H54 (cell line): ENCODE measurements at places on chromosomes 6 and 20.

DNA sequence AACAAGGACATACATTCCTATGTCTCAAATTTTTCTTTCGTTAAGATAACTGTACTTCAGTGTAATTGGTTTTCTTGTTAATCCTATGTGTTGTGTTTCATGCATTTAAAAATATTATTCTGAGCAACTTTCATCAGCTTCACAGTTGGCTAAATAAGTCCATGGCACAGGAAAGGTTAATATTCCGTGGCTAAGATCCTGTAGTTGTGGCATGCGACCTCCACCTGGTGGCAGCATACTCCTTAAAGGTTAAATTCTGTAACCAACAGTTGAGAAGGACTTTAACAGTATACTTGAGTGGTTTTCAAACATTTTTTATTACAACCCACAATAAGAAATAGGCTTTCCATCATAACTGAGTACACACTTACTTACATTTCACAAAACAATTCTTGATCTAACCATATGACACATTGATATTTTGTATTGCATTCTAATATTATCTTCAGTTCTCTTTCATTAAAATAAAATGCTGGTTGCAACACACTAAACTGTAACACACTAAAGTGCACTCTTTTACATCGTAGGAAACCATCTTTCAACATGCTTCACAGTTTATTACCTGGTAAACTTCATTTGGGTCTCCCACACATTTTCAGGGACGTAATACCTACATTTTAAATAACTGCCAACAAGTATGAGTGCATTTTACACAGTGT lies 118.3 kb downstream of the SLX4IP start:
- DNase-seq, result no peak

GRCh38 chr20:11540558-11540957 lies 377.1 kb upstream of the BTBD3 start:
- no peak for DNase-seq

- no peak for DNase-seq
Measured at GRCh38 chr6:128509709-128510108, 10.7 kb downstream of the PTPRK start.

DNA sequence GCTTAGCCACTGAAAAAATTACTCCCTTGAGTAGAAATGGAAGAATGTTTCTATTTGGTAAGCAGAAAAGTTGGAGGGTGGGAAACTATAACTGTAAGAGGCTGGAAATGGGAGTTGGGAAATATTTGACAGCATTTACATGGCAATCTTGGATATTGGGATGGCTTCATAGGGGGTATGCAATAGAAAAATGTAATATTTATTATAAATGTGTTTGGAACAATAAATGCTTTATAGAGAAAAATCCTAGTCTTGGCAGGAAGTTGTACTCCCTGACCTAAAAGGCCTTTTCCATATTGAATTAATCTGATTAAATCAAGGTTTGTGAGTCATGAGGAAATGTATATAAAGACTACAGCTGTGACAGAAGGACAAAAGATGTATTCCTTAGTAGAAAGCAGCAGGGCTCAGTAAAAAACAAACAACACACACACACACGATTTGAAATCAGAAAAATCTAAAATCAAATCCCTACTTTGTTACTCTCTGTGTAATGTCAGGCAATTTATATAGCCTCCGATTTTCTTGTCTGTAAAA lies 272.3 kb downstream of the CD109 start:
- no peak for DNase-seq

DNA sequence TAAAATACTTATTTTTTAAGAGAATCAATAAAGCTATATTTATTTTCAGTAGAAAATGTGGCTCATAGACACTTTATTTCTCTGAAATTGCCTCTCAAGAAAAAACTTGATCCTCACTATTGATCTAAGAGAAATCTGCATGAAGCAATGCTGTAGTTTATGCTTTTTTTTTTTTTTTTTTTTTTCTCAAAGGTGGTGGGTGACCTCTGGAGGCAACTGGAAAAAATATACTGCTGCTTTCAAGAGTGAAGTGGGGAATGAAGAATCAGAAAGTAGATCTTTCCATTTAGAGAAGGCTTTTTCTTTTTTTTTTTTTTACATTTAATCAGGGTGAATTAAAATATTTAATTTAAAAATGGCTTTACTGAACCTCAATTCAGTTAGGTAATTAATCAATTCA lies 169.3 kb downstream of the SLC16A10 start:
- DNase-seq, result no peak

- no peak for DNase-seq
Measured at GRCh38 chr6:45001663-45002062, 326.5 kb upstream of the RUNX2 start.

DNA sequence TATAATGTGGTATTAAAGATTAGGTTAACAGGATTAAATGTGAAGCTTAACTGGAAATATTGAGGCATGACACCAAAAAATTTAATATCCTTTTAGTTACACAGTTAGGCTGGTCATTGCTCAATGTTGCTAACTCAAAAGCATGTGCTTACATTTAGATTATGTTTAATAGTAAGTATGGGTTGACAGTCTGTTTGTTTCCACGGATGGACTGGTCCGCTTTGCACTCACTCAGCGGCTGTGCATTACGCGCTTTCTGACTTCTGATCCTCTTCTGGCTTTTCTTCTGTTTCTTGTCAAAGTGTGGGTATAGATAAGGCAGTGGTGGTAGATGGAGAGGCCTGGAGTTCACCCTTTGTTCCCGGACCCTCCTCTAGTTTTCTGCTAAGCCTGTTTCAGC lies 174.9 kb downstream of the RIMS1 start:
- no peak for DNase-seq

- DNase-seq, result no peak
Measured at GRCh38 chr6:114085211-114085610, 114.3 kb upstream of the HDAC2 start.

DNA sequence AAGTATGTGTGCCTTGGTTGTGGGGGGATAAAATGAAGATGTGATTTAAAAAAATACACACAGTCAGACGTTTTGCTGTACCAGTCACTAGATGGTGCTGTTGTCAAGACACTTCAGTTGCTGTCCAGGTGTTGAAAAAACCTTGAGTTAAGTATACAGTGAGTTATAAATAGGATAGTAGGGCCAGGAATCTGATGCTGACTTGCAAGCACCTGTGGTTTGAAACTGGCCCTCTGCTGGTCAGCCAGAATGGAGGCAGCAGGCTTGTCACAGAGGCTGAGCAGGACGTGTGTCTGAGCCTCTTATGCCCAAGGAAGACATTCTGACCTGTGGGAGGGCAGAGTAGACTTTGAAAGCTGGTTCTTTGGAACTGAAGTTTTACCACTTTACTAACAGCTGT lies 27.8 kb downstream of the RNF8 start:
- peak; percentile 19 for DNase-seq

DNA sequence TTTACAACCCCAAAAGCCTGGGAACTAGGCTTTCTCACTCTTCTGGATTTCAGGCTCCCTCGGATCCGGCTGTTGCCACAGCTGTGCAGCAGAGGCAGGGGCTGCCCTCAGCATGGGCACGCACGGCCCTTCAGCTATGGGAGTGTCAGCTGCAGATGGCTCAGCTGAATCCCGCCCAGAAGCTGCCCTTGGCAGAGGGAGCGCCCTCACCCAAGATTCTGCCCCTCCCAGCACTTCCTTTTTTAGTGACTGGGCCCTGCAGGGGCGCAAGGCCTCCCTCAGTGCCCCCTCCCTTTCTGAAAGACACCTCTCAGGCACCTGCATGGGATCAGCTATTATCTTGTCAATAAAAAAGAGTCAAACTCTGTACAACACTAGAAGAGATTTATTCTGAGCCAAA lies 67.9 kb upstream of the THBS2 start:
- DNase-seq, result no peak

GRCh38 chr6:134196568-134197193 lies 121.2 kb downstream of the SGK1 start:
- DNase-seq, result no peak

GRCh38 chr6:164749221-164750064 lies 560.0 kb downstream of the C6orf118 start:
- no peak for DNase-seq

GRCh38 chr6:43714311-43715055 lies 26.9 kb upstream of the MRPS18A start:
- no peak for DNase-seq

DNA sequence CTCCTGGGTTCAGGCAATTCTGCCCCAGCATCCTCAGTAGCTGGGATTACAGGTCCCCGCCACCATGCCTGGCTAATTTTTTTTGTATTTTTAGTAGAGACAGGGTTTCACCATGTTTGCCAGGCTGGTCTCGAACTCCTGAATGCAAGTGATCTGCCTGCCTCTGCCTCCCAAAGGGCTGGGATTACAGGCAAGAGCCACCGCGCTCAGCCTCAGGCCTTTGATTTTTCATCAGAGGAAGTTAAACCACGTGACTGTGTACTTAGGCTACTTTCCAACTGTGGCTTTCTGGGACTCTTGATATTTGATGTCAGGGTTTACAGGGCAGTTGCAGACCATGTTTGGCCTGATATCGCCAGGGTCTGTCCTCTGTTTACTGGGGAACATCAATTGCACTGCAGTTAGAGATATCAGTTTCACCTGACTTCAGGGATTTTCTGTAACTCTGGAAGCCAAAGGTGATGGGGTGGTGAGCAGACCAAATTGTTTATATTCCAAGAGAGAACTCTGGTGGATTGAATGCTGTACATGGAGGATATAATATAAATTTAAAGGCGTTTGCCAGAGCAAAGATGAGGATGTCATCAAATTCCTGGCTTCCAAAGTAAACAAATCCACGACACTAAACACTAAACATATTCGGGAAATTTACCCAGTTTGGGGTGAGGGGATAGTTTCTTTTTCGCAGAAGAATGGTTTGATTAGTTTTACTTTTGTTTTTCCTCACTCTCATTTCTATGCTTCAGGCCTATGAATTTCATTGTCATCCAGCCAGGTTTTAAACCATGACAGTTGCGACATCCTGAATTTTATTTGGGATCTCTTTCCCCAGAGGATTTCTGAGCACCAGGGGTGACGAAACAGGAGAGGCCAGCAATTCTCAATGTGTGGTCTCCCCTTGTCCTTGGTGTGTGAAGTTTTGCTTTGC lies 4.2 kb downstream of the PSMF1 start:
- DNase-seq, result no peak

- DNase-seq, result no peak
Measured at GRCh38 chr6:113352029-113352801, 504.9 kb upstream of the MARCKS start.

DNA sequence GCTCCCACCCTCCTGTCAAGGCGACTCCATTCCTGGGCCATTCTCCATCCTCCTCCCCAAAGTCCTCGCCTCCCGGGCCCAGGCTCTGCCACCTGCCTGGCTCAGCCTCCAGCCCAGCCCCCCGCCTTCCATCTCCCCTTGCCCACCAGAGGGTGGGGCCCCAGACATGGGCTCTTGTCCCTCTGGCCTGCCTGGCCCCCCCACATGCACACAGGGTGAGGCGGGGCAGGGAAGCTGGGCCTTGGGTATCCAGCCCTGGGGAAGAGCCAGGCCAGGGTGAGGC lies 95.2 kb downstream of the YTHDF1 start:
- DNase-seq, result no peak

DNA sequence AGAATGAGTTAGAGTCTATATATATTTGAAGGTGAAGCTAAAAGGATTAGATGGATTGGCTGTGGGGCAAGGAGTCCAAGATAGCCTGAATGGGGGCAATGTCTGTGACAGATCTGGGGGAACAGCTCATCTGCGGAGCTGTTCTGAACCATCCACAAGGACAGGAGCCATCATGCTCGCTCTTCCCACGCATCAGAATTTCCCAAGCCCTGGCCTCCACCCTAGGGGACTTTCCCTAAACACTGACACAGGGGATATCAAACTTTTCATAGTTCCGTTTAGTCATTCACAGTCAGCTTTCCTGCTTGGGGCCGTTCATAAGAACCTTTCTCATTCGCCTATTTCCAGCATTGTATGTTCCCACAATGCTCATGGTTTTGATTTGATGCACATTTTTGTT lies 37.6 kb upstream of the CCN6 start:
- no peak for DNase-seq

- no peak for DNase-seq
Measured at GRCh38 chr20:24773168-24773567, 175.9 kb upstream of the CST7 start.

- DNase-seq, result no peak
Measured at GRCh38 chr20:49043000-49043399, 3.1 kb upstream of the CSE1L start.

DNA sequence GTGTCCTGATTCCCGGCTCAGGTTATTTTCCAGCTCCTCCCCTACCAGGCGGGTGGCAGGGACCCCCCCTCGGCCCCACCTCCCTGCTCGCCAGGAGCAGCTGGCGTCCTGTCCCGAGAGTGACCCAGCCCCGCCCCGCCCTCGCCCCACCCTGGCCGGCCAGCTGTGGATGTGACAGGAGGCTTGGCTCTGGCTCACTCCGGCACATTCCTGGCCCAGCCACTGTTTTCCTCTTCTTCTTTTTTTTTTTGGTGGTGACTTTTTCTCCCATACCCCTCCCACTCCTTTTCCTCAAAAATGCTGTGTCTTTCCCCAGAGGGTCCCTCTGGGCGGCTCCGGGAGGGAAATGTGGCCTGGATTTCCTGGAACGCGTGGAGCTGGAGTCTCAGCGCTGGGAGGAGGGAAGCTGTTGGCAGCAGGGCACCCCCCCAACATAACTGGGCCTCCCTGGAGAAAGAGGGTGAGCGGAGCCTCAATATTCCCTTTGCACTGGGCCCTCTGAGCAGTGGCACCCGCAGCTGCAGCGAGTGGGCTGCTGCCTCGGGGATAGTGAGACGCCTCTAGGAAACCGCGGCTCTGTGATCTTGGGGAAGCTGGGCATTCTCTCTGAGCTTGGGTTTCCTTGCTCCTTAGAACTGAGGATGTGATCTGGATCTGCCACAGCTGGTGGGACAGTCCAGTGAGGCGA lies 28.3 kb upstream of the CSNK2A1 start:
- no peak for DNase-seq

GRCh38 chr6:40532349-40533000 lies 54.7 kb downstream of the LRFN2 start:
- no peak for DNase-seq

GRCh38 chr20:47306755-47307370 lies 49.6 kb downstream of the ZMYND8 start:
- DNase-seq, result no peak

GRCh38 chr20:4559106-4559505 lies 162.6 kb upstream of the PRND start:
- DNase-seq, result no peak

DNA sequence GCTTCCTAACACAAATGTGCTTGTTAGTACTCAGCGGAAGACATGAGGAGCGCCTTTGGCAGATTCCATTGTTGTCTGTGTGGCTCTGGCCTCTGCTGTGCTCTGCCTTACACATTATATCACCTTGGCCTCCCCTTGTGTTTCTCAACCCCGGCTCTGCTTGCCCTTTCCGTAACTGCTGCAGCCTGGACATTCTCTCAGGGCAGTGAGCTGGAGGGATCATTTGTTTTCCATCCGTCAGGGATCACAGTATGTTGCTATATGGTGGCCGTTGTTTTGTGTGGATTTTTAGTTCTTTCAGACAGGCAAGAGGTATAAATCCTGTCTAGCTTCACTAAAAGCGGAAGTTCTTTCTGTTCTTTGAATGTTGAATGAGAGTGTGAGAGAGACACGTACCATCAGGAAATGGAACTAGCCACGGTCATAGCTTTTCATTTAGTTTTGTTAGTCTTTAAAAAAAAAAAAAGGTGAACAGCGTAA lies 175.1 kb downstream of the JARID2 start:
- DNase-seq, result no peak
